ENCODE measurements at places on chromosomes 1 and 21.

GRCh38 chr1:222079566-222079965 is 337.7 kb upstream of the DUSP10 start:
- DNase-seq: no peak

- no peak for DNase-seq
Observed at GRCh38 chr1:79037085-79037484, 30.6 kb upstream of the ADGRL4 start.

DNA sequence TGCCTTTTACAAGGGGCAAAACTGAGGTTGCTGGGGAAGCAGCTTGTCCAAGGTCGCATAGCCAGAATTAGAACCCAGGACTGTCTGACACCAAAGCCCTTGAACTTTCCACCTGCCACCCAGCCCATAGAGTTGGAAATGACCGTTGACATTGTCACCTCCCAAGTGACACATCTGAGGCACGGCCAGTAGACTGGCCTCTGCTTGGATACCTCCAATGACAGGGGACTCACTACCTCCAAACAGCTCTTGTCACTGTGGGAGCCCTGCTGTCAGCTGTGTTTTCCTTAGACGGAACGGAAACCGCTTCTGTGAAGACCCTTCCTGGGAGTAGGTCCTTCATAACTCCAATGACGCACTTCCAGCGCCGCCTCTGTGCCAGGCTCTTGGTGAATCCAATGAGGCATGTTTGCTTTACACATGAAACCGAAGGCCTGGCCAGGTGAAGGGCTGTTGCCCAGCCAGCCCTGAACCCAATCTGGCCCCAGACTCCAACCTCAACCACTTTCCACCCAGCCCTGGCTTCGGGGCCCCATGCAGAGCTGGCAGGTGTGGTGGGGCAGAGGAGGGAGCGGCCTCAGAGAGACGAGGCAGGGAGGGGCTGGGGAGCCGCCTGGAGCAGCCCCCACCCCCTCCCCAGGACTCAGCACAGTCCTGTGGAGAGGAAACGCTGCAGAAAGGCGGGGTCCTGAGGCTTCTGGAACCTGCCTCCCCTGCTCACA is 109.2 kb upstream of the IFFO2 start:
- no peak for DNase-seq

GRCh38 chr1:241105147-241105546 is 251.9 kb downstream of the RGS7 start:
- no peak for DNase-seq

GRCh38 chr1:101282314-101283038 is 45.7 kb downstream of the S1PR1 start:
- no peak for DNase-seq

GRCh38 chr1:64433747-64434146 is 36.2 kb upstream of the CACHD1 start:
- DNase-seq: no peak

DNA sequence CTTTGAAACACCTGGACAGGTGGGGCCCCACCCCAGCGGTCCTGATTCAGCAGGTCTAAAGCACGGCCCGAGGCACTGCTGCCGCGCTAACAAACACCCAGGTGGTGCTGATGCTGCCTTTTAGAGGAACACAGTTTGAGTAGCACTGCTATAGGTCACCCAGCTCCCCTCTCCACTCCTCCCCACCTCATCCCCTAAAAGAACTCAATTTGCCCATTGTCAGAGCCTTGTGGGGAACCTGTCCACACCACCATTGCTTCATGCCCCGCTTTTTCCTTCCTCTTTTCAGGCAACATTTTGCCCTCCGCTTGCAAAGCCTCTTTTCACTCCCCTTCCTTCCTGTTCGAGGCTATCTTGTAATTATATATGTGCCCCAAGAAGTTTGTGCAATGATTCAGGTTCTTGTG is 26.2 kb upstream of the PADI4 start:
- peak; percentile 43 for DNase-seq

DNA sequence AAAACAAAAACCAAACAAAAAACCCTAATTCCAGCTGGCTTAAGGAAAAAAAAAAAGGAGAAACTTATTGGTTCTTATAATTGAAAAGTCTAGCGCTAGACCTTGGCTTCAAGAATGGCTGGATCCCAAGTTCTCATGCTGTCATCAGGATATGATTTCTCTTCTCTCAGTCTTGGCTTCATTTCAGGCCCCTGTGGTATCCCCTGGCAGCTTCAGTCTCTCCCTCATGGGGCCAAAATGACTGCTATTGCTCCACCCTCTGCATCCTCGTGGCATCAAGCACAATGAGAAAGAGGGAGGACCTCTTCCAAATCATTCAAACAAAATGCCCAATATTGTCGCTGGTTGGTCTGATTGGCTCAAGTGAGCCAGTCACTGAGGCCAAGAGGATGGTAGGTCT is 80.7 kb downstream of the GIPC2 start:
- DNase-seq: no peak

GRCh38 chr1:150516616-150517015 is 1.1 kb downstream of the FALEC start:
- DNase-seq: peak; percentile 10

DNA sequence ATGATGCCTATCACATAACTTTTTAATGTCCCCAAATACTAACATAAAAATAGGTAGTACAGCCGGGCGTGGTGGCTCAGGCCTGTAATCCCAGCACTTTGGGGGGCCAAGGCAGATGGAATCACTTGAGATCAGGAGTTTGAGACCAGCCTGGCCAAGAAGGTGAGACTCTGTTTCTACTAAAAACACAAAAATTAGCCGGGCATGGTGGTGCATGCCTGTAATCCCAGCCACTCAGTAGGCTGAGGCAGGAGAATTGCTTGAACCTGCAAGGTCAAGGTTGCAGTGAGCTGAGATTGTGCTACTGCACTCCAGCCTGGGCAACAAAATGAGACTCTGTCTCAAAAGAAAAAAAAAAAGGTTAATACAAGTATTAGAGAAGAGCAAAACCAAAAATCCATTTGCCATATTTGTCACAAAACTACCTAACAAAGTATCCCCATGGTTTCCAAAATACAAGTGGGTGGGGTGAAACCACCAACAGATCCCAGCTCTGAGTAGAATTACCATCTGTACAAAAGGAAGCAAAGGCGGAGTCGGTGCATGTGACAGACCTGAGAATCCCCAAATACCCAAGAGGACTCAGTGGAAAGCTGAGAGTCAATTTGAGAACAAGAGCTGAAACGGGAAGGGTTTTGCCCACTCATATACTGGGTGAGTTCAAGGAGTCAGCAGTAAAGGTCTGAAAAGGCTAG is 113.2 kb downstream of the TOMM20 start:
- DNase-seq: peak; percentile 19

GRCh38 chr1:80915491-80915890 is 885.2 kb upstream of the ADGRL2 start:
- DNase-seq: no peak

- DNase-seq: no peak
Observed at GRCh38 chr1:81671038-81671437, 129.7 kb upstream of the ADGRL2 start.

DNA sequence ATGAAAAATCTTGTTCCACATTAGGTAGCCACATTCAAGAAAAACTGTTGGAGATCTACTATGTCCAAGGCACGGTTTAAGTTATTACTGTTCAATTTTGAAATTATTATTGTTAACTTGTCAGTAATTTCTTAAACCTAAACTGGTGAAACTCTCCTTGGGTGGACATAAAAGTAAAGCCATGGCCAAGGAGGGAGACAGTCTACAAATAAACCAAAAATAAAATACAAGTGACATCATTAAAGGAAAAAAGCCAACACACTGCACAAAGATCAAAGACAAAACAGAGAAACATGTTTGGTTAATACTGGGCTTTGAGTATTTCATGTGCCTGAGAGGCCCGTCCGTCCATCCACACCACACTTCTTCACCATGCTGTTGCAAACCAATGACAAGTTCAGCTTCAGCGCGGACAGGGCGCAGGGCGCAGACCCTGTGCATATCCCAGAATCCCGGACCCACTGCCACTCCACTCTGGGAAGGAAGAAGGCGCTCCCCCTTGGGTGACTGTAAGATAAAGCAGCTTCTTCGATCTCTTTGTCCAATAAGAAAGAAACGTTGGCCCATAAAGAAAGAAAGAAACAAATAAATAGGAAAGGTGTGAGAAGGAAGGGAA is 918 bp upstream of the RASAL2 start:
- no peak for DNase-seq

DNA sequence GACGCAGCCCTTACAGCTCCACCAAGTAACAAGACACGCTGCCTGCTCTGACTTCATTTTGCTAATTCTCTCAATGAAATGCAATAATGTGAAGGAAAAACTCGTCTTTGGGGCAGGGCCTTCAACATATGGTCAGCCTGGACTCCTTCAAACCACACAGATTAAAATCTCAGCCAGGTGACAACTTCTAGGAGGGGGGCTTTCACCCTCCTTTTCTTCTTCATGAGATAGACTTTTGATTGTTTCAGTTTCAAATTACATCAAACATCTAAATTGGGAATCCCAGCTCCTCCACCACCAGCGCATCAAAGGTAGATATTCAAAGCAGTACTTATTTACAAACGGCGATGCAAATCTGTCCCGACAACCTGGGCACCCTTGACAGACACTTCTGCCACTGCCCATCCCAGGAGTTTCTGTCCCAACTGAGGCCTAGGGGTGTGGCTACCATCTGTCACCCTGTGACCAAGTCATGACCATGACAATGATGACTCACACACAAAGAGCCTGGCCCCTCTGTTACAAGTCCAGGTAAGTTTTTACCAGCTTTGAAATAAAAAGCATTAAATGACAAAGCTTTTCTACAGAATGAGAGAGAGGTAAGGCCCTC is 29.7 kb downstream of the SSBP3 start:
- DNase-seq: no peak

DNA sequence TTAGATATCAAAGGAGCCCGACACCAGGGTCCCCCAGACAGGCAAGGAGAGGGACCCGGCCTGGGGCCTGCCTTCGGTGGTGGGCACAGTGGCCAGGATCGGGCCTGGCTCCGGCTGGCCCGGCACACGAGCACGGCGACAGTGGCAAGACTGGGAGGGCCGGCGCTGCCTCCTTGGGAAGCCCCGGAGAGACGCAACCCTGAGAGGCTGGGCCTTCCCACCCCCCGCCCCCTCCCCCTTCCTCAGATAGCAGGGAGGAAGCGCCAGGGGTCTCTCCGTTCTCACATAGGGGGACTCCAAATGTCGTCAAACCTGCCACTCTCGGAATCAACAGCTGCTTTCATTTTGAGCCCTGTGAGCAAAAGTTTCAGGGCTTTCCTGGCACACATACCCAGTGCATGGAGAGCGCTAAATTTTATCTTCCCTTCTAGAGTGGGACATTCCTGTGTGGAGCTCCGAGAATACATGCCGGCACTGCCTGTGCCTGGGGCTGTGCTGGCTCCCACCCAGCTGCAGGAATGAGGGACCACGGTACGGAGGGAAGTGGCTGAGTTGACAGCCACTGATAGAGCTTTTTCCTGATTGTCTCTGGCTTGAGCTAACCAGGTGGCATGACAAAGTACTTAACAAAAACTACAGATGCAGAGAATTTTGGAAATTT is 62.4 kb downstream of the CD247 start:
- DNase-seq: peak; percentile 69

DNA sequence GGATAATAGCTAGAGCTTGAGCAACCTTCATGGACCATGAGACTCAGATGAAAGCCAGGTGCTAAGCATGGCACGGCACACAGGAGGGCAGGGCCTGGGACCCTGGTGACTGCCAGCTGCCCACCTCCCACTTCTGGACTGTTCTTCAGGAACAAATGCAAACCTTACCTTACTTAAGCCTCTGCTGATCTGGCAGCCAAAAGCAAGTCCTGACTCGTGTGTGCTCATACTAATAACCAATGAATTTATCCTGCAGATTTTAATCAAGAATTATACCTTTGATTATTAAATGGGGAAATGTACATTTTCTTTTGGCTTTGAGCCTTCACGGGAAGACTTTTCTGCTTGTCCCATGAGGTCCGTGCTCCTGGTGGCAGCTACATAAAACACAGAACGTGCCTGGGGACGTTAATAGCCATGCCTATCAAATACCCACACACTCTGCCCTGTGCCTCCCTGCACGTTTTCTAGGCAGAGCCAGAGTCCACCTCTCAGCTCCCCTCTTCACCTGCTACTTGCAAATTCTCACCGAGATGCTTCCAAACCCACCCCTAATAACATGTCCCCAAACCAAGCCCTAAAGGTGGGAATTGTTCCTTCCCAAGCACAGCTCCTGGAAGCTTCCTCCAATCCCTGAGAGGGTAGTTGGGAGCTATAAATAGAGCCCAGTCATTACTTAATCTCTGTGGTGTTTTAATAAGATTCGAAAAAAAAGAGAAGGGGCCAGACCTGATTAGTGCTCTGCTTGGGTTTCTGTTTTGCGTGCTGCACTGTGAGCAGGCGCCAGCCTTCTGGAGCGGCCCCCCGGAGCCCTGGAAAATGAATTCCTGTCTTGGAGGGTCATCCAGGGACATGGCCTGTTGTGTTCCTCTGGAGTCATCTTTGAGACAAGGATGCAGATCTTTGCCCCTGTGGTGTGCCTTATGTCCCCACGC is 33.5 kb downstream of the SLC1A7 start:
- DNase-seq: no peak

- no peak for DNase-seq
Observed at GRCh38 chr1:174408146-174408545, 39.6 kb upstream of the GPR52 start.

DNA sequence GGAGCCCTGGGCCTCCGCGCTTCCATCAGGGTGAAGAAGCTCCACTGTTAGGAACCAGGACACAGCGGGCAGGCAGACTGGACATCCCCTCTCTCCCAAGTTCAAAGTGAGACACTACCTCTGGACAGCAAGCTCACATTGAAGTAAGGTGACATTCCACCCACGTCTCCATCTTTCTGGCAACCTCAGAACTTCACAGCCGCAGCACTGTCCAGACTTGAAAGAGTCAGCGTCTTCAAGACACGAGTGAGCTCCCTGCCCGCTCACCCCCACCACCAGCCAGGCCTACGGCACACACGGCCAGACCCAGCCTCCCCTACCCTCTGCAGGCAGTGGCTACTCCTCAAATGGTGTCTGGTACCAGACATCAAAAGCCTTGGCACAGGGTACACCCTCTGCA is 11.1 kb downstream of the WDR4 start:
- DNase-seq: no peak

- DNase-seq: no peak
Observed at GRCh38 chr1:177229781-177230180, 59.0 kb downstream of the BRINP2 start.

- DNase-seq: no peak
Observed at GRCh38 chr1:192872010-192872409, 63.2 kb downstream of the RGS2 start.

DNA sequence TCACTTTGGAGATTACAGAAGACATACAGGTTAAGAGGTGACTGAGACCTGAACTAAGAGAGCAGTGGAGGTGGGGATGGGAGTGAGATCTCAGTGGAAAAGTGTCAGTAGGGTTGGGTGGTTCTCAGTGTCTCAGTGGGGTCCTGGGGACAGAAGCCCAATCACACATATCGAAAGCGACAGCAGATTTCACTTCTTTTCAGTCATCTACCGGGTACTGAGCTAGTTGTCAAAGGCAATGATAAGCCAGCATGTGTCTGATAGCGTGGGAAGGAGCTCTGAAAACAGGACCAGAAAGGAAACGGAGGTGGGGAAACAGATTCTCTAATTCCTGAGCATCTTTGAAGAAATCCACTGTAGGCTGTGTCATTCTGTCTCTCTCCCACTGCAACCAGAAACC is 59.5 kb downstream of the RHOU start:
- no peak for DNase-seq

- peak; percentile 73 for DNase-seq
Observed at GRCh38 chr1:239719642-239720258, 333.4 kb downstream of the CHRM3 start.

Measured in CD4-positive, alpha-beta T cell treated with Interleukin-4 for 1 hour (primary cell).